ENCODE measurements at places on chromosomes 12 and 14.

- no peak for DNase-seq
These were observed 233.2 kb upstream of the AMIGO2 start for GRCh38 chr12:47312808-47313426.

GRCh38 chr12:49609875-49610154 is 4.4 kb upstream of the FAM186B start:
- no peak for DNase-seq

DNA sequence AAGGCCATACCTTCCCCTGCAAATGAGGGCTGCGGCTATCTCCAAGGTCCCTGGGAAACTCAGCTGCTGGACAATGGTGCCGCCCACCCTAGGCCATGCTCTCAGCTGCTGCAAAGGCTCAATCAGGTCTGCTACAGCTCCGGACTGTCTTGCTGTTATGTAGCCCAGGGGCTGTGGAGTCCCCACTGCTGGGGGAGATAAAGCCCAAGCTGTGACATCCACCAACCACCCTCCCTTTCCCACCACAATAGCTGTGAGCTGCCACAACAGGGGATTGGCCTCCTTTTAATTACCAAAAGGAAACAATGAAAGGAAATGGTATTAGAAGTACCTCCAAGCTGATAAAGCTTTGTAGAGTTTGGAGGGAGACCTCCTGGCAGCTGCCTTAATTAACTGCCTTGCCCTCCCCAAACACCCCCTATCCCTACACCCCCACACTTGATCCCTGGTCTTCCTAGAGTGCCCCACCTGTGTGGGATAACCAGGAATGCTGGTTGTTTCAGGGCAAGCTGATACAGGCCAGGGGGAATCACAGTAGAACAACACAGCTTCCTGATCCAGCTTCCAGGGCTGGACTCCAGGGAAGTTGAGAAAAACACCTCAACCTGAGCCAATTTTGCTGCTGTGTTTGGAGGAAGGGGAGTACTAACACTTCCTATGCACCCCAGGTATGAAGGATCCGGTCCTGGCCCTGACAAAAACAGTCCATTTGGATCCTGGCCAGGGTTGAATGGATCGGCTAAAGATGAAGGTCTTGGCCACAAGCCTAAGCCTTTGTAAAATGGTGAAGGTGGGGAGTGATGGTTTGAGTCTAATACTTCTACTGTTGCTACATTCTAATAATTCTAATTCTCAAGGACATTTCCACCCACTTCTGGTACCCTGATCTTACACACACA is at the start of gene VWF:
Gene VWF (minus strand): TSS at position 260 of the 899 bp plus-strand sequence. CDS start 1,474 bp downstream, outside the sequence.
- DNase-seq: no peak

DNA sequence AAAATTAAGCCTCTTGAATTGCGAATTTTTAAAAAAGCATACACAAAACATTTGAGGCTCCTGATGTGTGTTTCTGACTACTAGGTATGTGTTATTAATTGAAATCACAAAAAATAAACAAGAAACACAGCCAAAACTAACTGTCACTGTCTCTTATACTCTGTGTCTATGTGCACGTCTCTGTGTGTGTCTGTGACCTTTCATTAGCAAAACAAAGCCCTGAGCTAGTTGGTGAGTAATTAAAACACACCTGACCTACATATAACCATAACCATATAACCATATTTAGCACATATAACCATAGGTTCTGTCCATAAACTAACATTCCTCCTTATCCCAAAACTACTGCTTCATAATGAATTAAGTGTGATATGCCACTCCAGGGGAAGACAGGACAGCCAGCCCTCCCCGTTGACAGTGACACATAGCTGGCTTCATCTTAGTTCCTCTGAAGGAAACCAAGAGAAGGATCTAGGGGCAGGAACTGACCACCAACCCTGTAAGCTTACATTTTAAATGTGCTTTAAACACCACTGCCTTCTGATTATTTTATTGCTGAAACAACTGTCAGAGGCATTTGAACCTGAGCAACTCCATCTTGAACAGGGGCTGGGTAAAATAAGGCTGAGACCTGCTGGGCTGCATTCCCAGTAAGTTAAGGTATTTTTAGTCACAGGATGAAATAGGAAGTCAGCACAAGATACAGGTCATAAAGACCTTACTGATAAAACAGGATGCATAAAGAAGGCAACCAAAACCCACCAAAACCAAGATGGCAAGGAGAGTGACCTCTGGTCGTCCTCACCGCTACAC is 106.7 kb downstream of the PPP2R5E start:
- no peak for DNase-seq

DNA sequence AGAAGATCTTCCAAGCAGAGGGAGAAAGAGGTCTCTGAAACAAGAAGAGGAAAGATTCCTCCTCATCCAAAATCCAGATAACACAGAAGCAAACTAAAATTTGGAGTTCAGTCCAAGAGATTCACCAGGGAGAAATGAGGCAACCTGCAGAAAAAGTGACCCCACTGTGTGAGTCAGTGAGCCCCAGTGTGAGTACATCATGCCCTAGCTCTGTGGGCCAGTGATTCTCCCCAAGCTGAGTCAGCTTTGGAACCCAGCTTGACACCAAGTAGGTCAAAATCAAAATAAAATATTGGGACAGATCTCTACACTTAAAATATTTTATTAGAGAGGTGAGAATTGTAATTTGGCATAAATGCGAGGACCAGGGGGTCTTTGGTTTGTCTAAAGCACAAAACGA is 17.2 kb downstream of the CLEC2B start:
- no peak for DNase-seq

DNA sequence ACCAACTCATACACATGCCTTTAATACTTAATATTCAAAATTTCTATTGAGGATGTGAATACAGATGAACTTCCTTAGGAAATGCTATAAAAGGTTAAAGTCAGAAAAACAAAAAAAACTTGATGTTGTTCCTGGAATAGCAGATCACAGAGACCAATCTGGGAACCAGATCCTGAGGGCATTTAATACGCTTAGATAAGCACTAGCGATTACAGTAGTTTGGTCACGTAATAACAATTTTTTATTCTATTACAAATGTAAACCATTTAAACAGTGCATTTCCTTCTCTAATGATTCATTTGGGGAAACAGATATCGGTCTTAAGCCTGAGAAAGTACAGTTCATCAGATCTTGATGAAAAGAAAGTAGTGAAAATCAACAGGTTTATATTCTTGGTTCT is 30.8 kb upstream of the ABCC9 start:
- DNase-seq: no peak

GRCh38 chr12:126648074-126648473 is 1582.8 kb downstream of the AACS start:
- no peak for DNase-seq

GRCh38 chr14:100871234-100872186 is 32.0 kb downstream of the RTL1 start:
- peak; percentile 13 for DNase-seq

GRCh38 chr14:38547961-38548490 is 292.1 kb upstream of the CLEC14A start:
- DNase-seq: no peak

DNA sequence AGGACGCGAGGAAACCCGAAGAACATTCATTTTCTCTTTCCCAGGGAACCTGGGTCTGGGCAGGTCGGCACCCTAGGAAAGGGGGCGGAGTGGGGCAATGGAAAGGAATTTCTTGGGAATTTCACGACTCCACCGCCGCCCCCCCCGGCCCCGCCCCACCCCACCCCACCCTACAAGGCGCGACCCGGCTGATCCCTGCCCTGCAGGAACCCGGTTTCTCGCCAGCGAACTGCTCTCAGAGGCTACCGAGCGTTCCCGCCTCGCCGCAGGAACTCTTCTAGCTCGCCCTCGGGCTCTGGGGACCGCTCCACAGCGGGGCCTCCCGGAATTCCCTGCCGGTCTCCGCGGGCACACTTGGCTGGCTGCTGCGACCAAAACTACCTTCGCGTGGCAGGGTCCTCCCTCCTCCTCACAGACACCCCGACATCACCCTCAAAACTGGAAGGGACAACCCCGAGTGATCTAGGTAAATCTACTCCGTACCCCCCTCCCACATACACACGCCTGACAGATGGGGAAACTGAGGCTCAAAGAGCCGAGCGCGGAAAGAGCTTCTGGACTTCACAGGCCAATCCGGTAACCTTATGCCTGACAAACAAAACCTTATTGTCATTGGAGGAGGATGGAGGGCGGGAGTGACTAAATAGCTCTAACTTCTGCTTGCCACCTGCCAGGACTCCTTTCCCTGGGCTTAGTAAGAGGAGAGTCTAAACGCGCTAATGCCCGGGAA is 785 bp upstream of the ACTN1 start:
- DNase-seq: peak; percentile 83

GRCh38 chr14:20583908-20584307 is 3.9 kb downstream of the RNASE11 start:
- no peak for DNase-seq

GRCh38 chr14:70816525-70816924 is 7.2 kb upstream of the MAP3K9 start:
- no peak for DNase-seq

DNA sequence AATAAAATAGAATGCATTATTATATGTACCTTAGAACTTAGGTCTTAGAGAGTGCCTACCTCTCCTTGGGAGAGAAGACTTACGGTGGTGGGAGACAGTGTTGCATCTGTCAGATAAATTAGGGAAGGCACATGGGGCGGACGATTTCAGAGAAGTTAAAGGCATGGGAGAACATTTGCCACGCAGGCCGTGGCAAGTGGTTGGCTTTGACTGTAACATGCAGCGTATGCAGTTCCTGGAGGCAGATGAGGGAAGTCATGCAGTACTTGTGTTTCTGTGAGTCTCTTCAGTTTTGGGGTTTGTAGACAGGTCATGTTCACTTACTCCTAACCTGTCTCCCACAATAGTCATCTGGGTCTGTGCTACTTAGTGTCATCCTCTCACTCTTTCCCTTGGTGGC is 43.6 kb downstream of the ETV6 start:
- no peak for DNase-seq

GRCh38 chr12:45727980-45728629 is 1.4 kb upstream of the ARID2 start:
- no peak for DNase-seq

DNA sequence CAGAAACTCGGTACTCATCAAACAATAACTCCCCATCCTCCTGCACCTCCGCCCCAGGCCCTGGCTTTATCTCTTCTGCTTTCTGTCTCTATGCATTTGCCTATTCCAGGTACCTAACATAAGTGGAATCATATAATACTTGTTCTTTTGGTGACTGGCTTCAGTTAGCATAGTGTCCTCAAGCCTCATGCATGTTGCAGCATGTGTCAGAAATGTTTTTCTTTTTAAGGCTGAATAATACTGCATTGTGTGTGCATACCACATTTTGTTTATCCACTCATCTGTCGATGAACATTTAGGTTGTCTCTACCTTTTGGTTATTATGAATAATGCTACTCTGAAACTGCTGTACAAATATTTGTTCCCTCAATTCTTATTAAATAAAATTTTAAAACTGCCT is 117.1 kb downstream of the KICS2 start:
- DNase-seq: no peak

GRCh38 chr12:6044082-6044481 is 80.4 kb downstream of the VWF start:
- peak; percentile 61 for DNase-seq

- no peak for DNase-seq
These were observed 30.1 kb downstream of the MED13L start for GRCh38 chr12:116247377-116247776.

- peak; percentile 63 for DNase-seq
These were observed 150.9 kb downstream of the EMP1 start for GRCh38 chr12:13347241-13348043.

DNA sequence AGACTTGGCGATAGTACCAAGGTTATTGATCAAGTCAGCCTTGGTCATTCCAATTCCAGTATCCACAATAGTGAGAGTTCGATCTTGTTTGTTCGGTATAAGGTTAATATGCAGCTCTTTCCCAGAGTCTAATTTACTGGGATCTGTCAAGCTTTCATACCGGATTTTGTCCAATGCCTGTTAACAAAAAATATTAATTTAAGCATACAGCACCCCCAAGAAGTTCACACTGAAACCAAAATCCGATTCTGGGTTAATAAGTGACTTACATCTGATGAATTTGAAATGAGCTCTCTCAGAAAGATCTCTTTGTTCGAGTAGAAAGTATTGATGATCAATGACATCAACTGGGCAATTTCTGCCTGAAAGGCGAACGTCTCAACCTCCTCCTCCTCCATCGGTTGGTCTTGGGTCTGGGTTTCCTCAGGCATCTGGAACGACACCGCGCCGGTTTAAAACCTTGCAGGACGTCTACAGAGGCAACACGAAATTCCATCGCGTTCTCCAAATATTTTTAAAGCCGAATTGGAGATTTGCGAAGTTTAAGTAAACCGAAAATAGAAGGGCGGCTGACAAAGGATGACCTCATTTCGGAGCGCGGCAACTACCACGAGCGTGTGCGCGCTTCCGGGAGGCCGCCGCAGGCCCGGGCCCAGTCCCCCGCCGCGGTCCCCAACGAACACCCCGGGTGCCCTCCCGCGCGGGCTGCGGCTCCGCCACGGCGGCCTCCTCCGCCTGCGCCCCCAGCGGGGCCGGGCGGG is 716 bp downstream of the HSP90AA1 start:
- peak; percentile 38 for DNase-seq

DNA sequence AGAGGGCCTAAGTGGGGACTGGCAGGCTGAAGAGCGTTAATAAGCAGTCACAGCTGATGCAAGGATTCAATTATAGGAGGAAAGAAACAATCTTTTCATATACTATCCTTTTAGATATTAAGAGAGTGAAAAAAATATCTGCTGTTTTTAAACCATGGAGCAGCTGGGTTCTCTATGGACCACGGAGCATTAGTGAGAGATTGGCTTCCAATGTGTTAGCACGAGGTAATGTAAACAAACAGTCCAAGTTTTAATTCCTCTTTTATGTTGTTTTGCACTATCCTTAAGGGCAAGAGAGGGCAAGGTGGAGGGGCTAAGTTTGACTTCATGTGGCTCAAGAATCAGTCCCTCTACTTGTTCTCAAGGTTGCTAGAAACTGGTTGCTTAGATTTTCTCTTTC is 30.9 kb downstream of the CDKN1B start:
- DNase-seq: no peak

GRCh38 chr12:90908465-90908864 is 46.5 kb downstream of the CCER1 start:
- DNase-seq: no peak

- no peak for DNase-seq
These were observed 180.3 kb downstream of the IPO8 start for GRCh38 chr12:30515351-30515750.

Measured in urothelium cell line (cell line).